Placental pericyte (primary cell): ENCODE measurements at places on chromosomes 12 and 14. TPM values are rescaled to one million over a fixed set of nuclear protein-coding genes. Genes with fewer than 3 reads are reported as not detected.

Gene LRP1
- total RNA-seq: 257 and 464 TPM in 2 replicates

Gene TSHR
- not detected in 2 replicates for total RNA-seq

Gene GARIN6
- not detected in 2 replicates for total RNA-seq

Gene ACVRL1
- 2.2 and 24.1 TPM in 2 replicates for total RNA-seq

Gene KSR2
- not detected in 2 replicates for total RNA-seq

Gene NXPH4
- 1.4 and 1.8 TPM in 2 replicates for total RNA-seq

Gene OR11G2
- not detected in 2 replicates for total RNA-seq

Gene PMCH
- not detected in 2 replicates for total RNA-seq

Gene C12orf50
- not detected in 2 replicates for total RNA-seq

Gene AHNAK2
- total RNA-seq: 9.2 and 69.4 TPM in 2 replicates

Gene ADCY6
- 34.1 and 41.4 TPM in 2 replicates for total RNA-seq

Gene EID3
- total RNA-seq: 9.0 and 18.8 TPM in 2 replicates

Gene PPHLN1
- 54.1 and 60.8 TPM in 2 replicates for total RNA-seq

Gene DIO3
- total RNA-seq: not detected in 2 replicates
